ENCODE measurements at places on chromosomes 7 and 10.

DNA sequence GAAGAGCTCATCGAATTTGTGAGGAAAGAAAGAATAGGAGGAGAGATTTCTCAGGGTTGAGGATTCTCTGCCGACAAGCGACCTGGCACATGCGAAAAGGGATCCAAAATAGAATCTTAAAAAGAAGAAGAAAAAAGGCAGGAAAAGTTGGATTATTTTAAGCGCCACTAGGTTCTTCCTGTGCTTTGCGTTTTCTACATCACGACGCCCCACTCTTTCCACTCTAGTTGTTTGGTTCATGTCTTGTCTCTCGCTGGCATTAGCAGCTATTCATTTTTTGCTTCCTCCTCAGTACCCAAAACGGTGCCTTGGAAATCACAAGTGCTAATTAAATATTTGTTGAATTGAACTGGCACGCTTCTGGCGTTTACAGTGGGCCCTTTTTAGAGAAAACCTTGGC is 674 bp upstream of the FRA10AC1 start:
- DNase-seq: peak; percentile 9

GRCh38 chr10:71015674-71016073 is 127.3 kb upstream of the PCBD1 start:
- DNase-seq: no peak

DNA sequence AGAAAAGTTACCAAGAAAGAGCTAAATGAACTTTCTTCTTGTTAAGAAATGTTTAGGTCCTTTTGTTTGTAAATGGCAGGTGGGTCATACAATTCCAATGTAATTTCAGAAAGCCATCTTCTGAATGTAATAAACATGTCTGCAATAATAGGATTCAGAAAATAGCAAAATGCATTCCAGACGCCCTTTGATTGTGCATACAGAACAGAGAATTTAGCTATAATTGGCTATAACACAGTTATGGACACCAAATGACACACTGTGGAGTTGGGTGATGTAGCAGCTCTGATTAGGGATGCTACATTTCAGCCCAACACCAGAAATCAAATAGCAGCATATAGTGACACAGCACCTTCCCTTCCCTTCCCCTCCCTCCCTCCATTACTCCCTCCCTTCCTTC is 240.8 kb downstream of the SNX10 start:
- DNase-seq: no peak

DNA sequence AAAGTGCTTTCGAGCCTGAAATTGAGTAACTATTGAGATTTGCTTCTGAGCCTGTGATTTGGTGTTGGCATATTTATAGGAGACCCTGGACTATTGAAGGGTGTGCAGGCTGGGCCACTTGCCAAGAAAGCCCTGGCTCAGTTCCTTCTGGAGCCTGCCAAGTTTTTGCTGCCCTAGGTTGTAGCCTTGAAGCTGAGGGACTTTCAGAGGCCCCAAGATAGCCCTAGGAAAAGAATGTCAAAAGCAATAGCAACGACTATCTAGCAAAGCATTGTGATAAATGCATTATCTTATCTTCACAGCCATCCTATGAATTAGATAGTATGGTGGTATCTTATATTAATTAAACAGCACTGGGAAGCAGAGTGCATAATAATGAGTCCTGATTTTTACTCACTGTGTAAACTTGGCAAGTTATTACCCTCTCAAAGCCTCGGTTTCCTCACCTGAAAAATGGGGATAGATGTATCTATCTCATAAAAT is 473.7 kb upstream of the PODXL start:
- DNase-seq: no peak

DNA sequence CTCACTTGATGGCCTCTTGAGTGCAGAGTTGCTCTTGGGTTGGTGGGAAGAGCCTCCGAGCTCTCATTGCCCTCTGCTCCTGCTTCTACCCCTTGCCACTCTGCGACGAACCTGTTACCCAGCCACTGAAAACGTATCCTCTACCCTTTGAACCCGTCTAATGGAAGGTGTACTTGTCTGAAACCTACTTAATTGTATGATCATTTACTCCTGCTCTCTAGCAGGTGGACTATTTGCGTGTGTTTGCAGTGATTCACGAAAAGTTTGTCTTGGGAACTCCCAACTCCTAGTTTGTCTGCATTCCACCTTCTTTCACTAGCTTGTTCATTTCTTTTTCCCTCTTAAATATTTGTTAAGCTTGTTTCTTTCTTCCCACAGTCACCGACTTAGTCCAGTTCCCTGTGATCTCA is 503 bp downstream of the CROT start:
- DNase-seq: no peak

GRCh38 chr10:80437227-80437626 is 16.9 kb upstream of the TSPAN14 start:
- no peak for DNase-seq

GRCh38 chr7:54955296-54955695 is 63.5 kb upstream of the EGFR start:
- DNase-seq: no peak

DNA sequence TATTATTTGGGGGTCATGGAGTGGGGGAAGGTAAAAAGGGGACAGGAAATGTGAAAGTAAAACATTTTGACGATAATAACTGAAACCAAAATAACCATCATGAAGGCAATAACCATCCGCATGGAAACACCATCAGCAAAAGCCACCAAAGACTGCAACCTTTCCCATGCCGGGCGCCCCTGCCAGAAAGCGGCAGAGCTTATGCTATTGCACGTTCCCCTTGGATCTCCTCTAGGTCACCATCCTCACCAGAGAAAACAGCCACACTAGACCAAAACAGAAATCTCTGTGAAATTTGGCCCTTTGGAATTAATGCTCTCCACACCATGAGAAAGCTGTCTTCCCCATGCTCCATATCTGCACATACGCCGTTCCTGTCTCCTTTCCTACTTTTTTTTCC is 31.1 kb downstream of the DRGX start:
- DNase-seq: no peak

DNA sequence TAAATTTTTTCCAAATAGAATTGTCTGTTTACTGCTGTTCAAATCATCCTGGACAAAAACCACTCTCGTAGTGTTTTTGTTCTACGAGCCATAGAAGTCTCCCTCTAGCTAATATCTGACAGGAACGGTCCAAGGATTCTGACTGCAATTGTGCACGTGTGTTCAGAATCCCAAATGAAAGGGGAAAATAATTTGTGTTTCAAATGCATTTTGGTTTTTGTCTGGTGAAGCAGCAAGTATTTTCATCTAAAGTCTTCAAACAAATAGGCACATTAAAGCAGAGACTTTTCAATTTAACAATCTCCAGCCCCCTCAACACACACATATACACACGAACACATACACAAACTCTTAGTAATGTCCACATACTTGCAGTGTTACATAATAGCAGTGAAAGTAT is 475 bp downstream of the NEUROD6 start:
- DNase-seq: no peak

DNA sequence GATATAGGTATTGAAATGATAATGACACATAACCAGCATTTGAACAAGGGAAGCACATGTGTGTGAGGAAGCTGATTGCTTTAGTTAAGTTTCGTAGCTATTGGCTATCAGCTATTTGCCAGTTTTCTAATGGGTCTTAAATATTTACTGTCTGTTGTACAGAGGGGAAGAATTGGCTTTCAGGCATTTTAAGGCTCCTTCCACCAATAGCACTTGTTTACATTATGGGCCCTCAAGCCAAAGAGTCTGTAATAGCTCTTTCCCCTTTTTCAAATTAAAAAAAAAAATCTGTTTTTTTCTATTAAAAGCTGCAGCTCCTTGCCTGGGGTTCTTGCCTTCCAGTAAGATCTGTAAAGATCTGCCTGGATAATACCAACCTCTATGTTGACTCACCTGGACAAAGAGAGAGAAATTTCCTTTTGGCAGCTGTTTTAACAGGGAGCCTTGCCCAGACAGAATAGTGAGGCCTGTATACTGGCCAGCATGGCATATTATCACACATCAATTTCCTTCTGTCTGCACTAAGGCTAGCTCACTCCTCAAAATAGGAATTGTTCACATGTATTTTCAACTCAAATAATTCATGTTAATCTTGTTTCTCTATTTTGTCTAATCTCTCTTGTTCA is 104.7 kb upstream of the LRGUK start:
- no peak for DNase-seq

GRCh38 chr7:4808026-4808425 is 32.6 kb downstream of the AP5Z1 start:
- no peak for DNase-seq

GRCh38 chr7:23471106-23471859 is 992 bp upstream of the IGF2BP3 start:
- peak; percentile 84 for DNase-seq

DNA sequence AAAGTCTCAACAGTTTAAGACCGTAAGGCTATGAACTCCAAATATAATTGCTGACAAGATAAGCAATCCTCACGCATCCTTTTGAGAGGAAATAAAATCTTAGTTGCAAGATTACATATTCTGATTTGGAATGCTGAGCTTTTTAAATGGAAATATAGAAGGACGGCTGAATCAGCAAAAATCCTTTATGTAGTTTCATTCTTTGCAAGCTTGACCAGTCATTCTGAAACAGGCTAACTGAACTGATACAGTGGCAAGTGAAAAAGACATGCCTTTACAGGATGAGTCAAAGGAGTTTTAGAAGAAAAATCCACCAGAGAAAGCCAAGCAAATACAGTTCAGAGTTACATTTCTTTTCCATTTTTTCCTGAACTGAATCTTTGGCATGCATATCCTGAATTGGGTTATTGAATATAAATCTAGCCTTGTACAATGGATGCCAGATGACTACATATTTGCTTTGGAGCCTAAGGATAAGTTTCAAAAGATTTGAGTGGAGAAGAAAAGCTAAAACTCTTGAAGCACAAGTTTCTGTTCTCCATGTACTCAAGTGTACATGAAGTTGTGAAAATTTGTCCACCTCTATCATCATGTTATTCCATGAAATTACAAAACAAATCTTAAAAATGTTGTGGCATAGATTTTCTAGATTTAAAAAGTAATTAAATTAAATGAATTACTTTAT is 4.4 kb downstream of the VIM start:
- no peak for DNase-seq

DNA sequence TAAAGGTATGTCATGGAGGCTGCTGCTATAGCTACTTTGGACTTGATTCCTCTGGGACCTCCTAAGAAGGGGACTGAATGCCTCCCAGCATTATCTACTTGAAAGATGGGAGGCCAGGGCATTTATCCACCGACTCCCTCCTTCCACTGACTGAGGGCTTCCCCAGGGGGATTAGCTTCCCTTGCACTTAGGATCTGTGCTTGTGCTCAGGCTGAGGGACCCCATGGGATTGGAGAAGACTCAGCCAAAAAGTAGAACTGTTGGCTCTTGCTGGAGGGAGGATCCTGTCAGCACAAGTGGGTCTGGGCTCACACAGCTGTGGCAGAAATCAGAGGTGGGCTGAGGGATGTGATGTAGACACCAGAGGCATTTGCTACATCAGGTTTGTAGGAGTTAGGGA is 81.5 kb upstream of the SYPL1 start:
- DNase-seq: no peak

GRCh38 chr7:46568420-46569132 is 647.5 kb upstream of the IGFBP3 start:
- no peak for DNase-seq

DNA sequence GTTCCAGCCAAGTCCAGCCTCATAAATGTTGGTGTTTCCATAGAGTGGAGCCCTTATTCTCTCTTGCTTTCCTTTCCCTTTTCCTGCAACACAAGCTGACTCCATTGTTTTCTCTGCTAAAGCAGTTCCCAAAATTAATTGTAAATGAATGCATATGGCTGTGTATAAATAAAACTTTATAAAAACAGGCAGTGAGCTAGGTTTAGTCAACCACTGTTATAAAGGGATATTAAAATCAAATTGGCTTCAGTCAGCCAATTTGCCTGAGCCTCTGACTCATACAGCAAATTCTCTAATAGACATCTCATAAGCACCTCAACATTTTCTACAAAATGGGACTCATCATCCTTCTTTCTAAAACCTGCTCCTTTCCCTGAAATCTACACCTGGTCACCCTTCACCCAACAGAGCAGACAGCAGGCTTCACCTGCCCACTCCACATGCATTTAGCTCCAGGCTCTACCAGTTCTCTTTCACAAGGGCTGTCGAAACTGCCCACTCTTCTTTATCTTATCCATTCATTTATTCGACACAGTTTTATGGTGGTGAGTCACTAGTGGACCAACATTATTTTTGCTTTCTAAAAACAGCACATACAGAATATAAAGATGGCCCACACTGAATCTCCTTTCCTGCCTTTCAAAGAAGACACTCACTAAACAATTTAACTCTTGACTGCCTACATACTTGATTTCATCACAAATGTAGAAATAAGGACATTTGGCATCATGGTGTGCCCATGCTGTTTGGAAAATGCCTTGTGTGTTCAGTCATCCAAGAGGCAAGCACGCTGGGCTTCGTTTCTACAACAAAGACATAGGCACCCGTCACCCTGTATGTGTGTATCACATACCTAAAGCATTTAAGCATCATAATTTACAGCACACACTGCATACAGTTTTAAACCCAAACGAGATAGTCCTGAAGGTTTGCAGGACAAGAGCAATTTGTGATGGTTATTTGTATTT is 74.6 kb upstream of the C7orf33 start:
- no peak for DNase-seq

- DNase-seq: no peak
Measured at GRCh38 chr10:112666094-112666493, 219.1 kb downstream of the VTI1A start.

DNA sequence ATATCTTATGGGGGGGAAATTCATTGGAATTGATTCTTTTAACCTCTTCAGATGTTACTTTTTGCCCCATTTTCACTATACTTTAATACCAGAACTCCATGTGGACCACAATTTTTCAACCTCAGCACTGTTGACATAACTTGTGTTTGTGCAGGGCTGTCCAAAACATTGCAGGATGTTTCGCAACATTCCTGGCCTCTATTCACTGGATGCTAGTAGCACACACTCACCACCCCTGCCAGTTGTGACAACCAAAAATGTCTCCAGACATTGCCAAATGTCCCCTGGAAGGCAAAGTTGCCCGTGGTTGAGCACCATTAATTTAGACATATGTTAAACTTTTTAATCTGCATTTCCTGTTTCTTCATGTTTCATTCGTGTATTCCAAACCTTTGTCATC is 234.7 kb downstream of the GFRA1 start:
- DNase-seq: no peak

DNA sequence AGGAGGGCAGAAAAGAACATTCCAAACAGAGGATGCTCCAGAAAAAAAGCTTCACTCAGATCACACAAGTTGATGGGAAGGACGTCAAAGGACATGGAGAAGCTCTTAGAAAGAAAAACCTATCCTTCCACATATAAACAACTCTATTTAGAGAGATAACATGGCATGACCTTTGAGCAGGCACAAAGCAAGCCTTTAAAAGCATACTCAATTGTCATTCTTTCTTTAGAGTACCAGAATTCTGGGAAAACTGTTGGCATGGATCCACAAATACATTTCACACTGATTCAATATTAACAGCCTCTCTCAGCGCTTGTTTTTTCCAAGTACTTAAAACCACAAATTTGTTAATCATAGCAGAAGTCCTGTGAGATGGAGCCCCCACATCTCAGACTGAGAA is 7.3 kb upstream of the ABLIM1 start:
- no peak for DNase-seq

GRCh38 chr10:121628859-121629258 is 30.6 kb upstream of the FGFR2 start:
- DNase-seq: no peak
